ENCODE measurements at places on chromosomes 2 and 18.

DNA sequence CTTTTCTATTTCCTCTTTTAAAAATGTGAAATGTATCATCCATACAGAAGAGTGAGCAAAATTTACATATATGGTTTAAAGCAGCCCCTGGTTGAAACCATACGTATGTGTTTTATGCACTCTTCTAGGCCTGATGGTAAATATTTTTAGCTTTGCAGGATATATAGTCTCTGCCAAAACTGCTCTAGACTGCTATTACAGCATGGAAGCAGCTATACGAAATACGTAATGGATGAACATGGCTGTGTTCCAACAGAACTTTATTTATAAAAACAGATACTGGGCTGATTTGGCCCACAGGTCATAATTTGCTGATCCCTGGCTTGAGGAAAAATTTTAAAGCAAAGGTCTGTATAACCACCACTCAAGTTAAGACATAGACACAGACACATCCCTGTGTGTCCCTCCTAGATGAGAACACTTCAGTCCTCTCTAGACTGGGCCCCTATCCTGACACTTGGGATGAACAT lies 42.5 kb upstream of the ATP8B1 start:
- DNase-seq: no peak

GRCh38 chr2:204503869-204504268 lies 41.4 kb upstream of the PARD3B start:
- no peak for DNase-seq

DNA sequence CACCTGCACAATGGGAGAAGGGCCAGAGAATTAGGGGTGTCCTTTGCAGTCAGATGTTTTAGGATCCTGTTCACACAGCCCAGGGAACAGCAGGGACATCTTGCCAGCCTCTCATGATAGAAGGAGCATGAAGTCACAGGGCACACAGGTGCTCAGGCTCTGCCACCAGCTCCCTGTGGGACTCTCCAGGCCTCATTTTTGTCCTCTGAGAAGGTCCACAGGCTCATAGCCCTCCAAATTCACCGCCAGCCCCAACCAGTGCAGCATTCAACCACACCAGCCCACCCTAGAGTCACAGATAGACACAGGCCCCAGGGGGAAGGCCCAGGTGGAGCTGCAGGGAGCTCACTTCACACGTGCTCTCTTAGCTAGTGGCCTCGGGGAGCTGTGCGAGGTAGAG lies 391.7 kb downstream of the TNS1 start:
- DNase-seq: no peak

DNA sequence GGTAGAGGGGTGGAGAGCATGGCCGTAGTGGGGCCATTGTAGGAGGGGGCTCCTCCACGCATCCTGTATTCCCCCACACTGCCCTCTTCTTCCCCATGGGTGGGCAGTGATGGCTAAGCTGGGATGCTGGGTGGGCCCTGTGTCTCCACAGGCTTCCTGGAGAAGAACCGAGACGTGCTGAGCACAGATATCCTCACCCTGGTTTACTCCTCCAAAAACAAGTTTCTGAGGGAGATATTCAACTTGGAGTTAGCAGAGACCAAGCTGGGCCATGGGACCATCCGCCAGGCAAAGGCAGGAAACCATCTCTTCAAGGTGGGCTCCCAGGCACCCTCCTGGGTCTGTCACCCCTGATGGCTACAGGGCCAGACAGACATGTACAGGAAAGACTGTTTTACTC lies 52.8 kb downstream of the MYO7B start:
- no peak for DNase-seq

DNA sequence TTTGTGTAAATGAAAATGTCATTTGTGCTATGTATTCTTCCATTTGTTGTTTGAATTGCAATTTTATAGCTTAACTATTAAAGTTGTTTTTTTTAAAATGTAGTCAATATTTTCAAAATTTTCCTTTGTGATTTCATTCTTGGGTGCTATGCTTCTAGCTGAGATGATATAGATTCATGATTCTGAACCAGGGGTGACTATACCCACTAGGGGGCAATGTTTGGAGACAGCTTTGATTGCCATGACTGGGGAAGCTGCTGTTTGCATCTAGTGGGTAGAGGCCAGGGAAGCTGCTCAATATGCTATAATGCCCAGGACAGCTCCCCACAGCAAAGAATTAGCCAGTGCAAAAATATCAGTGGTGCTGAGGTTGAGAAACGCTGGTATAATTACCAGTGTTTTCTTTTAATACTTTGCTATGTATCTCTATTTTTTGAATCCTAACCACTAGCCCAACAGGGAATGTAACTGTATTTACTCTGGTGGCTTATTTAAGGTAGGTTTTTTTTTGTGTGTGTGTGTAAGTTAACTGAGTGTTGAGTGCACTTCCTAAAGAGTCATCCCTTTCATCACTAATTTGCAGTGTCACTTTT lies 99.7 kb downstream of the MEP1B start:
- peak; percentile 67 for DNase-seq

GRCh38 chr2:111954602-111955332 lies 56.4 kb downstream of the MERTK start:
- DNase-seq: no peak

GRCh38 chr2:42844901-42845821 lies 52.8 kb upstream of the HAAO start:
- DNase-seq: no peak

DNA sequence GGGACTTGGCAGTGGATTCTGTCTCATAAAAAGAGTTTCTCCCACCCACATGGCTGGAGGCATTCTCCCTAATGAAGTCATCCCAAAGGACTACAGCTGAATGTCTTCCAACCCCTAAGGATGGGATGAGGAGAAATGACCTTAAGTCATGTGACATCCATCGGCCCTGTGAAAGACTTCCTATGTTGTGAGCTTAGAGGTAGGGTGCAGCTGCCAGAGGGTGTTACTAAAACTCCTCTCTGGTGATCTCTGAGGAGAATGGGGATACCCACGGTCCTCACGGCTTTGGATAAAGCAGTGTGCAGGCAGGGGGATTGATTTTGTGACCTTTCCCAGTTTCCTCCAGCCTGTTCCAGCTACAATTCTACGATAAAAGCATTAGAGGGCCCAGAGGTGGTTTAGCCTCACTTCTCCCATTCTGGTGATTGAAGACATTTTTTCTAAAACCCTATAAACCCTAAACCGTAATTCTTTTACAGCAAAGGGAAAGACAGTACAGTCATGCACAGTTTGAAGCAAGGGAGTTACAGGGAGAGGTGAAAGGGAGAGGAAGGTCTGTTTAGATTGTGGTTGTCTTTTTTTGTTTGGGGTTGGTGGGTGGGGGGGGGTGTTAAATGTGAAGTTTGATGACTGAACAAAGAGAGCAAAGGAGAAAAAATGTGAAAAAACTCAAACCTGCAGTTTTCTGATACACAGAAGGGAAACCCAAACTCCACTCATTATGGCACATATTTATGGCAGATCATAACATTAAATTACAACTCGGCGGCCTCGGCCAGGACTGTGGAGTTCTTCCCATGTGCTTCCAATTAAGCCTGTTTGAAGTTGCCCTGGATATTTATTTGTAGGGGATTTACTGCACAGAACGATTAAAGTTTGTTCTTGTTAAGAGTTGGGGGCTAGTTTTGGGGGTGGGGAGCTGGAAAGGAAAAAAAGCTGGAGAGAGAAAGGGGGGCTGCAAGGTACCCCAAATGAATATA lies 26.6 kb upstream of the SLC14A2 start:
- no peak for DNase-seq

DNA sequence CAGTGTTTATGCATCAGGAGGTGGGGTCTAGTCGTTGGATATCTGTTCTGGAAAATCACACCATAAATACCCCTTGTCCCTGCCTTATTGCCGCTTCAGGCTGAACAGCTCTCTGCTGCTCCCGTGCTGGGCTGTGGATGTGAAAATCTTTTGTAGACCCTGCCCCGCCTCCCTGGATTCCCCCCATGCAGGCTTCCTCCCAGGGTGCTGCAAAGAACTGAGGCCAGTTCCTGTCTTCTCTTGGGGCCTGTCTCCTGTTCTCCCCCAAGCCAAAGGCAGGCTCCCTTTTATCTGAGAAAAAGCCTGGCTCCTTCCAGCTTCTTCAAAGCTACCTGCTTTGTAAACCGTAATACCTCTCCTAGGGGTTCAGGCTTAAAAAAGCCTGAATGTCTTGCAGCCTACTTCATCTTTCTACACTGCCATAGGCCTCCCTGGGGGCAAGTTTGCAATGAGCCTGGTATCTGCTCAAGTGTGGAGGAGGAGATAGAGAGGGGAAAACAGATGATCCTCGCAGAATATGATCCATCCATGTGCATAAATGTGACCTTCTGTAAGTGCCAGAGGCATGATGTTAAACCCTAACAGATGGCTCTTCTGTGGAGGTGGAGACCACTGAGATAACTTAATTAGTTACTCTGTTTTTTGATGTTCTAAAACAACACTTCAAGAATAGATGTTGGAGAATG lies 55.3 kb downstream of the VWA3B start:
- no peak for DNase-seq

DNA sequence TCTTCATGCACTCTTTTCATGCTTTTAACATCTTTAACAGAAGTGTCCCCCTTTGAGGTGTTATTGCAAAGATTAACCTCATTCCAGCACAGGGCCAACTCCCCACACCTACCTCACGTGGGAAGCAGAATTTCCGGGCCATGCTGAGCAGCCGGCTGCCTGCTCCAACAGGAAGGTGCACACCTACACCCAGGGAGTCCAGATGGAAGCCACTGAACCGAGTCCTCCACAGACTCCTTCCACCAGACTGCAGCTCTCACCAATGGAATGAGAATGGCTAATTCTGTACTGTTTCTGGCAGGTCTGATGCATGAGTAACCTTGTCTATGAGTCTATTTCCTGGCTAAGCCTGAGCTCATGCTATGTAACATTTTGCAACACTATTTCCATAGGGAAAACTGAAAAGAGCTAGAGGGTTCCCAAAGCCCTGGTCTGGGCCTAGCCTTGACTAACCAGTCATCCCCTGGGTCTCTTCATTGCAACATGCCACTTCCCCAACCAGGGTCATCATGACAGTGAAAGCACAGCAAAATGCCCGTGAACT lies 11.0 kb downstream of the ERFE start:
- DNase-seq: peak; percentile 91

DNA sequence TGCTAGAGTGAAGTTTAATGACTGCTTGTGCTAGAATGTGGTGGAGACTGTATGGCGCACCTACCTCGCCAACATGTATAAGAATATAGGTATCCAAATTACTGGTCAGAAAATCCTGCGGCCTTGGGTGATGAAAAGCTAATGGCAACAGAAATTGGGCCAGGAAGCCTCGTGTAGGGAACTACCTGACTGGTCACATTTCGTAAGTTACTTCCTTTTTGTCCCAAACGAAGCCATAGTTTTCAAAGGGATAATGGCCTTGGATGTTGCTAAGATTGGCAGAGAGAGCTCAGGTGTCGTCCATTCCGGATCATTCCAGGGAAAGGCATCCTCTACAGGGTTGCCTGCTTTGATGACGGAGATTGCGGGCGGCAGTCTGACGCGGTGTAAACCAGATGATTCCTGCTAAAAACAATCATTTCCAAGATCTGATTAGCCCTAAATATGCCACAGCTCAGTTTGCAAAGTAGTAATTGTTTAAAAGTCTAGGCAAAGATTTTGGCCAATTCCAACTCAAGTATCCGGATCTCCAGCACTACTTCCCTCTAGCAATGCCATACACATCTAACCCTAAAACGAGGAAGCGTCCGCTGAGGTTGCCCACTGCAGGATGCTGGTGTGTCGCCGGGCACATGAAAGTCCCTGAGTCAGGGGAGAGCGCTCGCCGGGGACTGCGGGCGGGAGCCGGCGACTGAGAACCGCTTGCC lies 708 bp upstream of the MALT1 start:
- DNase-seq: peak; percentile 45

DNA sequence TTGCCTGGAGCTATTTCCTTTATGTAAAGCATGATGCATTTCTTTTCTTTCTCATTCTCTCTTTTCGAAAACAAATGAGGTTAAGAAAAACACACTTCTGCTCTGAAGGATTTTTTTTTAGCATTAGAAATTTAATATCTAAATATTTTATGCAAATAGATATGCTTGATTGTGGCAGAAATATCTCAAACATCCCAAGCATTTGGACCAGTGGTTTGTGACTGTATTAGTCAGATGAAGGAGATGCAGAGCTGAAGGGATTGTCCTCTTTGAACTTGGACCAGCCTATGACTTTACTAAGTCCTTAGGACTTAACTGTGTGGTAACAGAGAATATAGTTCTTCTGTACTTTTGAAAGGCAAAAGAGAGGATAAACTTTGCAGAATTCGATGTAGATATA lies 335.9 kb upstream of the NT5C1B start:
- peak; percentile 56 for DNase-seq

DNA sequence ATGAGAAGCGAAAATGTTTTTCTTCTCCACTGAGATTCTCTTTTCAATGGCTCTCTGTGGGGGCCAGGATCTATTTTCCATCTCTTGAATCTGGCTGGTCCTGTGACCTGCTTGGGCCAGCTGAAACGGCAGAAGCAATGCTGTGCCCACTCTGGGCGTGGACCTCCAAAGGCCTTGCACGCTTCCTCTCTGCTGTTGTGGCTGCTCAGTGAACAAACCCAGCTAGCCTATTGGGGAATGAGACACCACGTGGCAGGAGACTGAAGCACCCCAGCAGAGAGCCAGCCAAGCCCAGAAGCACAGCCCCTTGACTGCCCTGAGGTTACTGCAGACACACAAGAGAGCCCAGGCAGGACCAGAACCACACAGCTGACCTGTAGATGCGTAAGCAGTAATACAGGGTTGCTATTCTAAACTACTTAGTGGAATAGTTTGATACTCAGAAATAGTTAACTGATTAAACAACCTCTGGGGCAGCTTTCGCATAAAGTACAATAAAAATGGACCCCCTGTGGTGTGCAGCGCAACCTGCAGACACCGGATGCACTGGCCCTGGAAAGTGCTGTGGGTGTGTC lies 221.7 kb upstream of the SH3BP4 start:
- no peak for DNase-seq

- DNase-seq: peak; percentile 29
Observed at GRCh38 chr2:108323619-108324018, 34.9 kb downstream of the SULT1C2 start.

DNA sequence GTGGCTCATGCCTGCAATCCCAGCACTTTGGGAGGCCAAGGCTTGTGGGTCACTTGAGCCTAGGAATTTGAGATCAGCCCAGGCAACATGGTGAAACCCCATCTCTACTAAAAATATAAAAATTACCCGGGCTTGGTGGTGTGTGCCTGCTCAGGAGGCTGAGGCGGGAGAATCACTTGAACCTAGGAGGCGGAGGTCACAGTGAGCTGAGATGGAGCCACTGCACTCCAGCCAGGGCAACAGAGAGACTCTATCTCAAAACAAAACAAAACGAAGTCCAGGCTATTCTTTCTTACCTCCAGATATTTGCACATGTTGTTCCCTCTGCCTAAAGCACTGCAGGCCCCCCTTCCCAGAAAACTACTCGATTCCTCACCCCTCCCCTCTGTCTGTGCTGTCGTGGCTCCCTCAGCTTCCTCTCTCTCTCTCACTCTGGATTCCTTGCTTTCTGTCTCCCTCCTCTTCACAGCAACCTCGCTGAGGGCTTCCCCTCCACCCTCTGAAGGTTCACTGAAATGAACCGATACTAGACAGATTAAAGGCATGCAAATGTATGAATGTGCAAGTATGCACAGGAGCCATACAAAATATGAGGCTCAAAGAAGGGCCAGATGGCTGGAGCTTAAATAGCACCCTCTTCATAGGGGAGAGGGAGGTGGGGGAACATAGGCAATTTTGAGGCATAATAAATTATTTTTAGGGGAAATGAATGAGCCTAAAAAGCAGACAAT lies 18.5 kb downstream of the TMEM177 start:
- no peak for DNase-seq

GRCh38 chr18:3250237-3251107 lies 2.9 kb downstream of the MYL12A start:
- peak; percentile 69 for DNase-seq

GRCh38 chr2:43560231-43560547 lies 35.6 kb downstream of the THADA start:
- no peak for DNase-seq
